ENCODE measurements at places on chromosomes 5 and 9.

GRCh38 chr5:170145462-170145861 is 39.8 kb downstream of the FOXI1 start:
- no peak for DNase-seq

- DNase-seq, result no peak
These were observed 16.6 kb downstream of the TENT2 start for GRCh38 chr5:79628811-79629210.

- DNase-seq, result no peak
These were observed 23.6 kb upstream of the CEP72 start for GRCh38 chr5:588406-588995.

DNA sequence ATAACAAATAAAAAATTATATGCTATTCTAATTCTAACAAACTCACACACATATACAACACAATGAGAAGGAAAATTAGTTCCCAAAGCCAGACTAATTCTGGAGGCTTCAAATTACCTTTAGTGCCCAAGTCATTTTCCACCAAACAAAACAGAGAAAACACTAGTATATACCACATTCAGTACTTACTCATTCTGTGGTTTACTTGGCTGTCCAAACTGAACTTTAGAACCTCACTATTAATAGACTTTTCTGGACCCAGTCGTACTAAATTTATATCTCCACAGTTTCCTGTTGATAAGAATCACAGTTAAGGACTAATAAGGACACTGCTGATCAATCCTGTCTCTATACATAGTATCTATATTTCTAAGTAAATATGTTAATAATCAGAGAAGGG is 66.4 kb downstream of the SETX start:
- no peak for DNase-seq

- DNase-seq, result no peak
These were observed 44.3 kb downstream of the GARNL3 start for GRCh38 chr9:127308652-127309434.

DNA sequence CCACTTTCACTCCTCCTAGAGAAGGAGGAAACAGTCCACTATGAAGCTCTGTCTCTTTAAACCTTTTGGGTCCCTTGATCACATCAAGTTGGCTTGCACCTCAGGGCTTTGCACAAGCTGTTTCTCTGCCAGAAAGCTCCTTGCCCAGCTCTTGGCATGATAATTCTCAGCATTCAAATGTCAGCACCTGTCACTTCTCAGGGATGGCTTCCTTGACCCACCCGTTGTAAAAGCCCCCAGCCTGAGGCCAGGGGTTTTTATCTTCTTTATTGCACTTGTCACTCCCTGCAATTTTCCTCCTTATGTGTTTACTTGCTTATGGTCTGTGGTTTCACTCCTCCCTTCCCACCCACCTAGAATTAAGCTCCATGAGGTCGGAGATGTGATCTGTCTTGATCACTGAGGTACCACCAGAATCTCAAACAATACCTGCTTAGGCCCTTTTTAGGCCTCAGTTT is 200.7 kb upstream of the TBC1D2 start:
- no peak for DNase-seq

GRCh38 chr5:151772029-151772845 is 483 bp downstream of the G3BP1 start:
- peak; percentile 20 for DNase-seq

- no peak for DNase-seq
These were observed 1.3 kb downstream of the ARSB start for GRCh38 chr5:78983601-78984438.

DNA sequence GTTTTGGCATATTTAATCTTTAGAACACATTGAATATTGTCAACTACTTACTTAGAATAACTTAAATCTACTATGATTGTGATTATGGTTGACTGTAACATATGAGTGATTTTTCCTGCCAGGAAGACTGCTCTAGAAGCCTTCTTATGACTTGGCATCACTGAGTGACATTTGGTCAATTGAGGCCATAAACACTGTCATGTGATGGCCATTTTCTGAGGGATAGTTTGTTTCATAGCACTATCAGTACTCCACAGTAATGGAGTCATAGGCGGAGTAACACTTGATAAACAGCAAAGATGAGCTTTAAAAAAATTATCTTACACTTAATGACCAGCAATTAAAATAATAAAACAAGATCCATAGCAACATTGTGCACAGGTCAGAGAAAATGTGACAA is 31.0 kb downstream of the C9orf40 start:
- DNase-seq, result no peak
